B cell (primary cell): ENCODE measurements at places on chromosomes 2 and 18. TPM values are rescaled to one million over a fixed set of nuclear protein-coding genes. Genes with fewer than 3 reads are reported as not detected.
A peak's percentile ranks its signal among the peaks of the same experiment; 100 is the strongest.

DNA sequence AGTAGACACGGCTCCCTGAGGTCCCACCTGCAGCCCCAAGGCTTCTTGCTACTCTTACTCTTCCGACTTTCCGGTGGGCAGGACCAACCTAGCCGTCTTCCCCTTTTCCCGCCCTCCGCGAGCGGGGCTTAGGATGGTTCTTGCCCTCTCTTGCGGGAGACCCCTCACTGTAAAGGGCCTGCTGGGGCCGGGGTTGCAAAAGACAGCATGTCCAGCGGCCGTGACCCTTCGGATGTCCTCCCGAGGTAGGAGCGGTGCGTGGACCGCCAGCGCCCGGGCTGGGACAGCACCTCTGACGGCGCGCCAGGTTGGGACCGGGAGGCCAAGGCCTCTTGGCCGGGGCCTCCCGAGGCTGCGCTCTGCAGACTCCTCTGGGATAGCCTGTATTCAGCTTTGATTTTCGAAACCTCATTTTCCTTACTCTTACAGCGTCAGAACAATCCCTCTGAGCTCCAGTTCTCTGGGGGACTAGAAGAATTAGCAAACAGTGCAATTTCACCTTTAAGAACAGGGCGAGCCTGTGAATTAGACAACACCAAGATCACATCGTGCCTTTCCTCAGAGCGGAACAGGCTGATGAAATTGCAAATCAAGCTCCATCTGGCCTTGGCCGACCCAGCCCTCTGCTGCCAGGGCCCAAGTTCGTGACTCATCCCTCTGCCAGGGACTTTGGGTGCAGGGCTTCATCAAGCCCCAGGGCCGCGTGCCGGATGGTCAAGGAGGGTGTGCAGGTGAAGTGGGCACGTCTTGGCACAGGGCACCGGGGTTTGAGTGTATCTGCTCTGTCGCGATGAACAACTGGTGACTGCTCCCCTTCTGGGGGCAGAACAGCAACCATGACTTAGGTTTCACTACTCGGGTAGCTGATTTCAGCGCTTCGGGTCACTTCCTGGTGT lies 777 bp downstream of the MOCOS start:
- DNase-seq, result no peak

- DNase-seq, result no peak
These were observed 38.4 kb upstream of the PPP1R1C start for GRCh38 chr2:181947273-181947672.

DNA sequence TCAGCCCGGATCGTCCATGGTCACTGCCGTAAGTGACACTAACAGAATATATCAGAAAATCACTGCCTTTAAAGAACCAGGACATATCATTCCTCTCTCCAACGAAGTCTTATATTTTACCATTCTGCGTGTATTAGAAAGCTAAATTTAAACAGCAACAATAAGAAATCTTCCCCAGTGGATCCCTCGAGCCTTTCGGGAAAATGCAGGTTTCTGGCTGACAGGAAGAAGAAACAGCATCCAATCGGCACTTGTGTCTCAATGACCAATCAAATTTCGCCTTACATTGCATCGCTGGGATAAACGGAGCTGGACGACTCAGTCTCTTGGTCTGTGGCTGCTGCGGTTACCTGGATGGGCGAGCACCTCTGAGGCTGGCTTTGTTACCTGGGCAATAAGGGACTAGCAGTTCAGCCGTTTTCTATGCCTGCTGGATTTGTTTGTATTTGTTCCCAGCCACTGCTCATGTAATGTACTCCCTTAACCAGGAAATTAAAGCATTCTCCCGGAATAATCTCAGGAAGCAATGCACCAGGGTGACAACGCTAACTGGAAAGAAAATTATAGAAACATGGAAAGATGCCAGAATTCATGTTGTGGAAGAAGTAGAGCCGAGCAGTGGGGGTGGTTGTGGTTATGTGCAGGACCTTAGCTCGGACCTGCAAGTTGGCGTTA lies at the start of gene DUSP19:
DUSP19 (plus strand) TSS at position 284 of the 675 bp plus-strand sequence; CDS start at position 471, 187 bp downstream.
- DNase-seq, result peak; percentile 87

GRCh38 chr2:191950132-191950874 lies 103.4 kb upstream of the CAVIN2 start:
- DNase-seq, result no peak

GRCh38 chr2:37149626-37150322 lies 7.0 kb downstream of the EIF2AK2 start:
- peak; percentile 17 for DNase-seq

DNA sequence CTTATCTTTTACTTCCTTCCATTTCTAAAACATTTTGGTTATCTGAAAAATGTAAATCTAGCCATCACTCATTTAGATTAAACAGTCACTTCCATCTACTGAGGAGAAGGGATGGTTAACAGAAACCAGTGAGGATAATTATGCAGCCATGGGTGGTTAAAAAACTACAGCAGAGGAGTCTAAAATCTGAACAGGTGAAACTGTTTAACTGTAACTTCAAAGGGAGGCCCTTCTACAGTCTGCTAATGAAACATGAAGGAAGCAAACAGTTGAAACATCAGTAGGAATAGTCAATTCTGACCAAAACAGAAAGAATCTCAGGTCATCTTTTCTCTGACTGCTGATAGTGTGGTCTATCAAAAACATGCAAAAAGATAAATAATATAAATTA lies 71.0 kb downstream of the DTNB start:
- no peak for DNase-seq

DNA sequence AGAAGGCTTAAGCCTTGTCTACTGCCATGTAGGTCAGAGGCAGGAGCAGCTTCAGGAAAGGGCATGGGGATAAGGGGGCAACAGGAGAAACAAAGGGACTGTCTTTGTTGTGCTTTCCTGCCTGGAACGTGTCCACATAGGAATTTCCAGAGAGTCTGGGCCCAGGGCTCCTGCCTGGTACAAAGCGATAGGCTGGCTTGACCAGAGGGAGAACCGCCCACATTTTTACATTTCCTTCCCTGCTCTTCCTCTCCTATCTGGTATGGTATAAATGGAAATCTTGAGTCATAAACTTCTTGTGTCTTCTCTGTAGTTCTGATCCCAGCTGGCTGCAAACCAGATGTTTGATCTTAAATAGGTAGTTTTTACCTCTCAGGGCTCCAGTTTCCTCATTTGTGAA lies 414.8 kb downstream of the HRH4 start:
- no peak for DNase-seq

The ERFE gene
- total RNA-seq, result 0.17 and 0.19 TPM in 2 replicates

The KLHL41 gene
- 0.19 and 0.27 TPM in 2 replicates for total RNA-seq

The NAT8 gene
- total RNA-seq, result not detected in 2 replicates
